ENCODE measurements at places on chromosomes 16 and 17.
A peak's percentile ranks its signal among the peaks of the same experiment; 100 is the strongest.

DNA sequence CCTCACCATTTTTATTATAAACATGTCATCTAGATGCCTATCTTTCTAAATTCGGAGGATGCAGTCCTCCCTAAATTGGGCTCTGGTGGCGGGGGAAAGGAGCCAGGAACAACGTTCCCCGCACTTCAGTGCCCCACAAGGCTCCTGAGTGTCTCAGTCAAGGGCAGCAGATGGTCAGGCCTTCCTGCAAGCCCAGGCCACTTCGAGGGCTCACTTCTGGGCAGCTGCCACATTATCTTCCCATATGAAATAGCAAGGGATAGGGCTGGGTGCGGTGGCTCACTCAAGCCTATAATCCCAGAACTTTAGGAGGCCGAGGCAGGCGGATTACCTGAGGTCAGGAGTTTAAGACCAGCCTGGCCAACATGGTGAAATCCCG lies 32.3 kb downstream of the FBXO31 start:
- DNase-seq, result no peak

GRCh38 chr16:70614208-70614951 lies 32.0 kb upstream of the IL34 start:
- no peak for DNase-seq

GRCh38 chr17:75404731-75405364 lies 630 bp downstream of the GRB2 start:
- DNase-seq, result no peak

DNA sequence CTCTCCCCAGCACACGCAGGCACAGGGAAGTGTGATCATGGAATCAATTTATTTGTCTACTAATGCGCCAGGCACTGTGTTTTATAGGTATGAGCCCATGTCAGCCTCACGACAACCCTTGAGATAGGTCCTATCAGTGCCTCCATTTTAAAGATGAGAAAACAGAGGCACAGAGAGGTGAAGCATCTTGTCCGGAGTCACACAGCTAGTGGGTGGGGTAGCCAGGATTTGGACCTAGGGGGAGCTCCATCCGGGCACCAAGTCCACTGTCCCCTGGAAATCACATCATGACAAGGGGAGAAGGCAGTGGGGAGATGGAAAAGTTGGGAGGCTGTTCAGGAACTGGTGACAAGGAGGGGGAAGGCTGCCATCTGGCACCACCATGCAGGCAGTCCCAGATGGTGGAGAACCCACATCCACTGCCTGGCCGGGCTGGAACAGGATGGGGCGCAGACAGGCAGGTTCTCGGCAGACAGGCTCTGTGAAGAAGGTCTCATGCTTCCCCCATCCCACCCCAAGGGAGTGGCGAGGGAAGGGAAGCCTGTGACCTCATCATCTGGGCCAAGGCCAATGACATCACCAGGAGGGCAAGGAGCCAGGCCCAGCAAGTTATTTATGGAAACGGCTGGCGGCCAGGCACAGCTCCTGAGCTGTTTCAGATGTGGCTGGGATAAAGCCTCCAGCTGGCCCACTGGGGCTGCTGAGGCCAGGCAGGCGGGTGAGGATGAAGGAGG lies 126.0 kb upstream of the SDK2 start:
- DNase-seq, result peak; percentile 79

- no peak for DNase-seq
Observed at GRCh38 chr17:53134548-53134947, 688.2 kb upstream of the KIF2B start.

GRCh38 chr17:76775021-76775600 lies 37.2 kb downstream of the MFSD11 start:
- DNase-seq, result peak; percentile 27

- DNase-seq, result no peak
Observed at GRCh38 chr17:81470944-81471817, 41.4 kb downstream of the ACTG1 start.

- DNase-seq, result no peak
Observed at GRCh38 chr17:44409309-44410028, 20.0 kb upstream of the ITGA2B start.

- no peak for DNase-seq
Observed at GRCh38 chr16:60731329-60732050, 1304.7 kb downstream of the CDH8 start.

DNA sequence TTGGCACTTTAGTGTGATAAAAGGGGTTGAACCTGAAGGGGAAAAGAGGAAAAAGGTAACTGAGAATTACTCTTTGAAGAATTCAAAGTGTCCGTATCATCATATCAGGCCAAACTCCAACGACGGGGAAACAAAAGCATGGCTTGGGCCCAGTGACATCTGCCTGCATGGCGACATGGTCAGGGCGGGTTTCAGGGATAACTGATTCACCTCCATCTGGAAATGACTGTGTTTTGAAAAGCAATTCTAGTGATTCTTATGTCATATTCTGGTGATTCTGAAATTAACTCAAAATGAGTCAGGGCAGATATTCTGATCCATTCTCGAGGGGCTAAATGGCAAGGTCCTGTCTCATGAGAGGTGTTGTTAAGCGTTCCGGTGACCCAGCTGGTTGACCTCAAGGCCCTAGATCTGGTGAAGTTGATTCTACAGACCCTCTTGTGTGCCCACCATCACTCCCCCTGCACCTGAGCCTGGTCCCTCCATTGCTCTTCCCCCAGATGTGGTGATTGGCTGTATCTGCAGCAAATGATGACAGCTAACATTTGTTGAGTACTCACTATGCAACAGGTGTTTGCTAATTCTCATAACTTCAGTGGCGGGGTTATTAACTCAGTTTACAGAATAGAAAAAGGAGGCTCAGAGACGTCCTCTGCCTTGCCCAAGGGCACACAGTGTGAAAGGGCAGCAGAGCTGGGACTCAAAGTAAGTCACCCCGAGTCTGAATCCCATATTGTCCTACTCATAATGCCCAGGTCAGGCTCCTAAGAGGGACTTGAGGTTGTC lies 251.8 kb downstream of the MAF start:
- no peak for DNase-seq

GRCh38 chr16:63038397-63039106 lies 1002.3 kb upstream of the CDH8 start:
- peak; percentile 34 for DNase-seq

DNA sequence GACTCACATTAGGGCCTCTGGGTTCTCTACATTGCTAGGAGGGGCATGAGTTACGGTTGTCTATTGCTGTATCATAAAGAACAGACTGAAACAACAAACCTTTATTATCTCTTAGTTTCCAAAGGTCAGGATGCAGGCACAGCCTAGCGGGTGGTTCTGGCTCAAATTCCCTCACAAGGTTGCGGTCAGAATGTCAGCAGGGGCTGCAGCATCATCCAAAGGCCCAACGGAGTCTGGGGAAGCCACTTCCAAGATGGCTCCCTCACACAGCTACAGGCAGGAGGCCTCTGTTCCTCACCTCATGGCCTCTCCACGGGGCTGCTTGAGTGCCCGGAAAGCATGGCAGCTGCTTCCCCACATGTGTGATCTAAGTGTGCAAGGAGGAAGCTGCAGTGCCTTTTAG lies 29.6 kb upstream of the ZFPM1 start:
- DNase-seq, result no peak

- DNase-seq, result no peak
Observed at GRCh38 chr16:90031186-90031930, 12.1 kb upstream of the DBNDD1 start.

DNA sequence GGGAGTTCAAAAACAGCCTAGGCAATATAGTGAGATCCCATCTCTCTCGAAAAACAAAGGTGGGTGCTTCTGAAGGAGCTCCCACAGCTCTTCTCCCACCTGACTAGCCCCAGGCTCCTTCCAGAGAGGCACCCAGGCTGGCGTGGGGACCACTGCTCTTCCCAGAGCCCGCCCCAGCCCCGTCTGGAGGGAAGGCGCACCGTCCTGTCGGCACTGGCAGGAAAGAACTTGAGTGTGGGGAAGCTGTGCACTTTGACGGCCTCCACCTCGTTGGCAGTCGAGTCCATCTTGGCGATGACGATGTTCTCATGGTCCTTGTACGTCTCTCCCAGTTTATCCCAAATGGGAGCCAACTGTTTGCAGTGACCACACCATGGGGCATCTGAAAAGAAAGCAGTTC lies 10.5 kb upstream of the PPP1R27 start:
- DNase-seq, result no peak

GRCh38 chr16:18801145-18801972 lies at the start of gene ARL6IP1:
TSS of gene ARL6IP1 (minus strand) at chr16:18801549. CDS start at chr16:18801466, 83 bp downstream.
- peak; percentile 99 for DNase-seq

GRCh38 chr16:46857368-46857945 lies 26.5 kb upstream of the C16orf87 start:
- DNase-seq, result peak; percentile 60

- DNase-seq, result no peak
Observed at GRCh38 chr16:49833796-49834530, 21.9 kb downstream of the ZNF423 start.

- DNase-seq, result no peak
Observed at GRCh38 chr16:73054813-73055482, 7.0 kb upstream of the ZFHX3 start.

- no peak for DNase-seq
Observed at GRCh38 chr17:64216338-64217248, 46.5 kb downstream of the TEX2 start.

DNA sequence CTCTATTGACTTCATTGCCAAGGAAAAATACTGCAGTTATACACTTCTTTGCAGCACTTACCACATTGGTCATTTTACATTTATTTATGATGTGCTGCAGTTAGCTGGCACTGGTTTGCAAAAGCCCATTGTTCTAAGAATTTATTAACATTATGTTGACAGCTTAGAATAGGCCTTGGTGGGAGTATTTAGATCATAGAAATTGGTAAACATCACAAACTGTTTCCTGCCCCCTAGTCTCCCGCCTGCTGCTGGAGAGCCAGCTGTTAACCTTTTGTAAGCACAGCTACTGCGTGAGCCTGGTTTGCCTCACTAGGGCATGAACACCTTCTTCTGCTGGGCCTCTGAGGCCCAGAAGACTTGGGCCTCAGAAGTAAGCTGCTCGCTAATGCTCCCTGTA lies 651.4 kb upstream of the GOT2 start:
- peak; percentile 17 for DNase-seq

- no peak for DNase-seq
Observed at GRCh38 chr16:81925016-81925415, 86.3 kb downstream of the SDR42E1 start.

DNA sequence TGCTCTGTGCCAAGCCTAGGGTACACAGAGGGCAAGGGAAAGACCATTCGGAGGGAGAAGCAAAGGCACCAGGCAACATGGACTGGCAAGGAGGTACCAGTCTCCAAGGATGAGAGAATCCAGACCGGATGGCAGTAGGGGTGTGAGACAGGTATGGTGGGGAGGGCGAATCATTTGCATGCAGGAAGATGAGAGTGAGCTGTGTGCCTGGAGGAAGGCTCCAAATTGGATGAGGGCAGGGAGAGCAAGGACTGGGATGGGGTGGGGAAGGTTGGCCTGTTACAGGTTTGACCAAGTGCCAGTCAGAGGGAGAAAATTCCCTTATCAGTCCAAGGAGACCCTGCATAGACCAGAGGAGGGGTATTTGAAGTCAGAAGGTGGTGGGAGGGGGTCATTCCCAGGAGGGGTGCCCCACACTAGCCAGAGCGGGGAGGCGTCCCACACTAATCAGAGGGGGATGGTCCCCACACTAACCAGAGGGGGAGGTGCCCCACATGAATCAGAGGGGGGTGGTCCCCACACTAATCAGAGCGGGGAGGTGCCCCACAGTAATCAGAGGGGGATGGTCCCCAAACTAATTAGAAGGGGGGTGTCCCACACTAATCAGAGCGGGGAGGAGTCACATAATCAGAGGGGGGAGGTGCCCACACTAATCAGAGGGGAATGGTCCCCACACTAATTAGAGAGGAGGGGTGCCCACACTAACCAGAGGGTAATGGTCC lies 737 bp downstream of the CANT1 start:
- no peak for DNase-seq

DNA sequence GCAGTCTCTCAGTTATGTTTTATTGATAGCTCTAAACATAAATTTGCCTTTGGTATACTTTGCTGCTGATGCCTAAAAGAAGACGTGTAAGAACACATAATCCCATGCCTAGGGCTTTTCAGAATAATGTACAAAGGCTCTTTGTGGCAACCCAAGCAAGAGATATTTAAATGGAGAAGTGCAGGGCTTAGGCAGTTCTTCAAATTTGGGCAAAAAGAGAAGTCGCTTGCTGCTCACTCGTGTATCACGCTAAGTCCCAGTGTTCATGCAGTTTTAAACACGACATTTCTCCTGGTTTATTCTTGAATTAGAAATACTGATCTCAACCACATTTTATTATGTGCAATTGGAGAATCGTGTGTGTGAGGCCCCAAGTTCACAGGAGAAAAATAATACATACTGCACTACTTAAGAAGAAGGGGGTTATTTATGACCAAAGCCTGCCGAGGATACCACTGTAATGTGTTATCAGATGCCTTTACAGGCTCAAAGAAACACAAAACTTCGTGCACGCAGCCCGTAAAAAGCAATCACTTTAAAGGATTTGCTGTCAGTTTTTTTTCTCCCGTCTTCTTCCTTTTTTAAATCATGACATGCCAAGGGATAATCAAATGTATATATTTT lies 22.5 kb upstream of the IRX6 start:
- no peak for DNase-seq

GRCh38 chr17:57513569-57513968 lies 231.5 kb downstream of the CCDC182 start:
- DNase-seq, result no peak

- no peak for DNase-seq
Observed at GRCh38 chr17:41453066-41453465, 12.3 kb upstream of the KRT38 start.

GRCh38 chr16:19135201-19135842 lies 21.6 kb downstream of the ITPRIPL2 start:
- no peak for DNase-seq

DNA sequence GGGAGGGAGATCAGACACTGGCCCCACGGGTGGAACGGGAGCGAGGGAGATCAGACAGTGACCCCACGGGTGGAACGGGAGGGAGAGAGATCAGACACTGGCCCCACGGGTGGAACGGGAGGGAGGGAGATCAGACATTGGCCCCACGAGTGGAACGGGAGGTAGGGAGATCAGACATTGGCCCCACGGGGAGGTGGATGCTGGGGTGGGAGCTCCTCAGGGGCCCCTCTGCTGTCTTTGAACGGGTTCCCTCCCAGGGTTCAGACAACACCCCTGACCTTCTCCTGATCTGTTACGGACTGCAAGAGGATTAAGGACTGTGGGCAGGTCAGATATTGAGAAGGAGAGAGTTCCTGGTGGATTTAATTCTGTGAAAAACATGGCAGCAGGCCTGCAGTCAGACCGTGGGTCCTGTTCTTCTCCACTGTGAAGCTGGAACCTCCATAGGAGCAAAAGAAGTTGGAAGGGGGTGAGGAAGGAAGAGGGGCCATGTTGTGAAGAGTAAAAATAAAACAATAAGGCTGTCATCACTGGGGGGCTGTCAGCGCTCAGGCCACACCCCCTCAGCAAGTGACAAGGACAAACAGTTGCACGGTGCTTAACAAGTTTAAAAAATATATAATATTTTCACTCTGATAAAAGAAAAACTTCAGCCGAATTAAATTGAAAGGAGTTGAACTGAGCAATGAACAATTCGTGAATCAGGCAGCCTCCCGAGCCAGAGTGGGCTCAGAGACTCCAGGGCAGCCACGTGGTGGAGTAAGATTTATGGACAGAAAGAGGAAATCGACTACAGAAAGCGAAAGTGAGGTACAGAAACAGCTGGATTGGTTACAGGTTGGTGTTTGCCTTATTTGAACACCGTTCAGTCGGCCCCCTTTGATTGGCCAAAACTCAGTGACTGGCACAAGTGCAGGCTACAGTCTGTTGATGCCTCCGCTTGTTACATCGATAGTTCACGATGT lies 348.7 kb upstream of the TNRC6C start:
- peak; percentile 53 for DNase-seq

- no peak for DNase-seq
Observed at GRCh38 chr17:68794636-68795434, 160.4 kb downstream of the ABCA8 start.

Measured in left kidney (tissue), 8 donors.